ENCODE measurements at places on chromosomes 3 and 15.

- DNase-seq = no peak
Observed at GRCh38 chr15:40409366-40409765, 3.8 kb downstream of the IVD start.

- DNase-seq = no peak
Observed at GRCh38 chr15:31086344-31086743, 15.2 kb downstream of the TRPM1 start.

DNA sequence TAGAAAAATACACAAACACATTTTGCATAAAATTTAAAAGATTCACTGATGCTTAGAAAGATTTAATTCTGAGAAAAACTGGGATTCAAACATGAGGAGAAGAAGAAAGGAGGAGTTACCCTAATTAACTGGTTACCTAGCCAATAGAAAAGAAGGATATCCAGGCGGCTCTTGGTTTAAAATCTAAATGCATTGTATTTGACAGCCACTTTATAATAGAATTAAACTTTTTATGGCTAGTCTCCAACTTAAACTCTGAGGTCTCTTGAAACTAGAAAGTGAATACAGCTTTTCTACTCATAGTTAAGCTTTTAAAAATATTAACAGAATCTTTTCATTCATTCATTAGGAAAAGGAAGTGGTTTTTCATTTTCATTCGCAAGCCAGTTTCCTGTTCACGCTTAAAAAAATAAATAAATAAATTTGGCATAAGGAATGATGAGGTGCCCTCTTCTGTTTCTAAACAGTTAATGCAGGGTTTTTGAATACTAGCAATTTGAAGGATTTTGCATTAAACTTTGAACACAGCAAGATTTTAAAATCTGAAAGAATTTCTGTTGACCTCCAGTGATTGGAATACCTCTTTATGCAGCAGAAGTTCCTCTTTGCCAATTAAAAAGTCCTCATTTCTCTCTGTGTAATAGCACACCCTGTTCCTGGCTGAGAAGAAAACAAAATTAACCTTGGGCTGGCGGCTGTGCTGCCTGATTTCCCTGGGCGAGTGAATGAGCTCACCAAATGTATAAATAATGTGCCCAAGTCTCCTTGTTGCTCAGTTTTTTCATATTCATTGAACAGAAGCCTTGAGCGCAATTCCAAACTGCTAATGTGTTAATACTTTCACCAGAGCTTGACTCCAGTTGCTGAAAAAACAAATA, 105.1 kb downstream of the ZMAT3 start:
- DNase-seq = no peak

DNA sequence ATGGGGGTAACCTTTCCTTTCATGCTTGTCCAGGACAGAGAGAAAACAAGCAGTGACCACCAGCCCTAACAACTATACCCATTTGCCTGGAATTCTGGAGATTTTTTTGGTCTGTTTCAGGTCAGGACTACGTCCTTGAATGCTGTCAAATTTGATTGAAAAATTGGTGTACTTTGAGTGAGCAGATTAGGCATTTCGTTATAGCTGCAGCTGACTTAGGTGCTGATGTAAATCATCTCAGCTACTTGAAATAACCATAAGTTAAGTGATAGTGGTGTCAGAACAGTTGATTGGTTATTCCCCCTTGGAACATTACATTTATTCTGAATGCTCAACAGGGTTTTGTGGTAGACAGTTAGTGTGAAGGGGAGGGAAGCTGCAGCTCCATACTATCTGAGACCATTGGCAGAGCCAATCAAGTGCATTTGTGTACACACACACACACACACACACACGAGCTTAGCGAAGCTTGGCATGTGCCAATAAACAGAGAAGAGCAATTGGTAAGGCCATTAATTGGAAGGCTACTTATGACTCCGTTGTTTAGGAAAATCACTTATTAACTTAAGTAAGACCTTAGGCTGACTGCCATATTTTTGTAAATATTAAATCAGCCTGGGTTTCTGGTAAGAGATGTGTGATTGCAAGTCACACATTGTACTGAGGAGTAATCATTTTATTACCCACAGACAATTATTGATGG, 447.8 kb downstream of the MFSD1 start:
- no peak for DNase-seq

- DNase-seq = no peak
Observed at GRCh38 chr3:43879166-43879565, 188.4 kb downstream of the ABHD5 start.

- no peak for DNase-seq
Observed at GRCh38 chr15:33021806-33022389, 172.6 kb downstream of the FMN1 start.

DNA sequence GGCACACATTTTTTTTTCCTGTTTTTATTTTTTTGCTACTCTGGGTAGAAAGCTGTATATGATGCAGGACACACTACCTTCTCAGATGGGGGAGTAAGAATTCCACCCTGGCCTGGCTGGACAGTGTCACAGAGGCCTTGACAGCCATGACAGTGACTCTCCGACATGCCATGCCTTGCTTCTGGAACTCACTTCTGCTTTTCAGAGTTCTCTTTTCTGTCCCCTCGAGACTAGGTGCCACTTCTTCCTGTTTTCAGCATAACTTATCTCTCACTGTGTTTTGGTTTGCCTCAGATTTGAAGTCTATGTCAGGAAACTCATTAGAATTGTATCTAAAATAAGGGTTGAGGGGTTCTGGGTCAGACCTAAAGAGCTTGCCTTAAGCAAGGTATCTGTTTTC, 69.1 kb upstream of the SEC13 start:
- no peak for DNase-seq

- no peak for DNase-seq
Observed at GRCh38 chr3:141184430-141184829, 47.2 kb upstream of the PXYLP1 start.

GRCh38 chr15:75921732-75922703, 18.3 kb downstream of the FBXO22 start:
- DNase-seq = no peak

DNA sequence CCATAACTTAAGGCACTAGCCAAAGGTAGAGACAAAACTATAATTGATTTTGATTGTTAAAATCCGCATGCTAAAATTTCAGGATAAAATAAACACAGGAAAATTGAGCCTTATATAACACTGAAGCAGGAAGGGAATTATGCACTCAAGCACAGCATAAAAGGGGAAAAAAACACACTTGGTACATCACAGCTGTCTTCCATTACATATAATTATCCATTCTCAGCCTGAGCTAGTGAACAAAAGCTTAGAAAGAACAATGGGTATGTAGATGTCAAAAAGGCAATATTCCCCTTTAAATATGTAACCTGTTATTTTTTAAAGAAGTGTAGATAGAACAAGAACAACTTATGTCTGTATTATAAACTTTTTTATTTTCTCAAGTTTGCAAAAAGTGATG, 899.2 kb downstream of the ROBO1 start:
- DNase-seq = no peak

GRCh38 chr15:40392986-40393948, 10.7 kb downstream of the KNSTRN start:
- DNase-seq = no peak

GRCh38 chr3:60933824-60934223, 317.4 kb downstream of the FHIT start:
- no peak for DNase-seq

- no peak for DNase-seq
Observed at GRCh38 chr3:111929484-111929883, 49.3 kb upstream of the ABHD10 start.

DNA sequence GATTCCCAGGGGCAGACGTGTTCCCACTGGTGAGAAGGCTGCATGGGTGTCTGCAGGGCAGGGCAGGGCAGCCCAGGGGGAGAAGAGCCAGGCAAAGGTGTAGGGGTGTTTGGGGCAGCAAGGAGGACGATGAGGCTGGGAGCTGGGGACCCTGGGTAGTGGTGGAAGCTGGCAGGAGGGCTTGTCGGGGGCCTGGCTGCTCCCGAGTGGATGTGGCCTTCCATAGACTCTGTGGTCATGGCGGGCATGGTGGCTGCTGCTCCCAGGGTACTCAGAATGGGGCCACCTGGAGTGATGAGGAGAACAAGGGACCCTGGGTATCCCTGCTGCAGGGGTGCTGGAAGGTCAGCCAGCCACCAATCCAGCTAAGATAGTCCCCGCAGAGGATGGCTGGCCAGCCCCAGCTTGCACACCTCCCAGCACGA, 107.5 kb downstream of the WNT7A start:
- DNase-seq = no peak

- no peak for DNase-seq
Observed at GRCh38 chr3:128919988-128920387, 40.6 kb downstream of the ACAD9 start.

GRCh38 chr3:32436816-32437189, 45.1 kb downstream of the CMTM7 start:
- no peak for DNase-seq

DNA sequence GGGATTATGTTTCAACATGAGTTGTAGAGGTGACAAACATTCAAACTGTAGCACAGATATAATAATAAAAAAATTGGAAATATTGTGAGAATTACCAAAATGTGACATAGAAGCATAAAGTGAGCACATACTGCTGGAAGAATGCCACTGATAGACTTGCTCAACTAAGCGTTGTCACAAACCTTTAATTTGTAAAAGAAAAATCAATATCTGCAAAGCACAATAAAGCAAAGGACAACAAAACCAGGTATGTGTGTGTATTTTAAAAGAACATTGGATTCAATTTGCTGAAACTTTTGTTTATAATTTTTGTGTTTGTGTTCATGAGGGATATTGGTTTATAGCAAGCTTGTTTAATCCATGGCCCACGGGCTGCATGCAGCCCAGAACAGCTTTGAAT, 40.8 kb upstream of the EIF5A2 start:
- DNase-seq = no peak

GRCh38 chr3:3172627-3173026, 6.9 kb downstream of the CRBN start:
- DNase-seq = no peak

DNA sequence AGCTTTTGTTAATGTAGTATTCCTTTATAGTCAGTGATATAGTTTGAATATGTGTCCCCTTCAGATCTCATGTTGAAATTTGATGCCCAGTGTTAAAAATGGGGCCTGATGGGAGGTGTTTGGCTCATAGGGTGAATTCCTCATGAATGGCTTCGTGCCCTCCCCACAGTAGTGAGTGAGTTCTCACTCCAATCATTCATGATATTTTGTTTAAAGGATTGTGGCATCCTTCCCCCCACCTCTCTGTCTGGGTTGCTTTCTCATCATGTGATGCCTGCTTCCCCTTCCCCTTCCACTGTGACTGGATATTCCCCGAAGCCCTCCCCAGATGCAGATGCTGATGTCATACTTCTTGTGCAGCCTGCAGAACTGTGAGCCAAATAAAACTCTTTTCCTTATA, 649.8 kb upstream of the NR2F2 start:
- no peak for DNase-seq

- no peak for DNase-seq
Observed at GRCh38 chr3:14225421-14225820, 46.8 kb downstream of the LSM3 start.

- DNase-seq = no peak
Observed at GRCh38 chr3:33006081-33006480, 54.6 kb downstream of the CCR4 start.

GRCh38 chr3:111803123-111803593, 55.9 kb upstream of the PHLDB2 start:
- no peak for DNase-seq

DNA sequence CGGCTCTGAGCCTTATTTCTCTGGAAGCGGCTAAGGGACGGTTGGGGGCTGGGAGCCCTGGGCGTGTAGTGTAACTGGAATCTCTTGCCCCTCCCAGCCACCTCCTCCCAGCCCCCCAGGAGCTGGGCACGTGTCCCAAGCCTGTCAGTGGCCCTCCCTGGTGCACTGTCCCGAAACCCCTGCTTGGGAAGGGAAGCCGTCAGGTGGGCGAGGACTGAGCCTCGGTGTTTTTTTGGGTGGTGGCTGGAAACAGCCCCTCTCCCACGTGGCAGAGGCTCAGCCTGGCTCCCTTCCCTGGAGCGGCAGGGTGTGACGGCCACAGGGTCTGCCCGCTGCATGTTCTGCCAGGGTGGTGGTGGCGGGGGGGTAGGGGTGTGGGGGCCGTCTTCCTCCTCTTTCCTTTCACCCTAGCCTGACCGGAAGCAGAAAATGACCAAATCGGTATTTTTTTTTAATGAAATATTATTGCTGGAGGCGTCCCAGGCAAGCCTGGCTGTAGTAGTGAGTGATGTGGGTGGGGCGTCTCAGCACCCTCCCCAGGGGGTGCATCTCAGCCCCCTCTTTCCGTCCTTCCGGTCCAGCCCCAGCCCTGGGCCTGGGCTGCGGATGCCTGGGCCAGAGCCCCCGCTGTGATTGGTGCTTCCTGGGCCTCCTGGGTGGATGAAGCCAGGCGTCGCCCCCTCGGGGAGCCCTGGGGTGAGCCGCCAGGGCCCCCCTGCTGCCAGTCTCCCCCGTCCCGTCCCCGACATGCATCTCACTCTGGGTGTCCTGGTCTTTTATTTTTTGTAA, 58.8 kb upstream of the GOLGA8A start:
- DNase-seq = no peak

GRCh38 chr3:65575376-65575840, 463.3 kb downstream of the MAGI1 start:
- DNase-seq = no peak

DNA sequence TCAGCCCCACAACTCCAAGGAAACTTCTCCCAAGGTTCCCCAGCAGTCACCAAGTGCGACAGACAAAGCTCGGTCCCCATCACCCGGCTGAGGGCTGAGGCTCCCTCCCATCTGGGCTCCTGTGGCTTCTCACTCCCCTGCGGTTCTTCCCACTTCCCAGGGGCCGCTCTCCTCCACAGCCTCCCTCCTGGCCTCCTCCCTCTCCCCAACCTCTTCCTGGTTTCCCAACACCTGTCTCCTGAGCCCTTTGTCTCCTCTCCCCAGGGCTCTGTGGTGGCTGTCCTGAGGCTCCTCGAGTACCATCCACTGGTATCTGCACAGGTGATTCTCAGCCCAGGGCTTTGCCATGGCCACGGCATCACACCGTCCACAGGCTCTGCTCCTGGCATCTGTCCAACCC, 113.2 kb upstream of the NSMCE3 start:
- DNase-seq = no peak

DNA sequence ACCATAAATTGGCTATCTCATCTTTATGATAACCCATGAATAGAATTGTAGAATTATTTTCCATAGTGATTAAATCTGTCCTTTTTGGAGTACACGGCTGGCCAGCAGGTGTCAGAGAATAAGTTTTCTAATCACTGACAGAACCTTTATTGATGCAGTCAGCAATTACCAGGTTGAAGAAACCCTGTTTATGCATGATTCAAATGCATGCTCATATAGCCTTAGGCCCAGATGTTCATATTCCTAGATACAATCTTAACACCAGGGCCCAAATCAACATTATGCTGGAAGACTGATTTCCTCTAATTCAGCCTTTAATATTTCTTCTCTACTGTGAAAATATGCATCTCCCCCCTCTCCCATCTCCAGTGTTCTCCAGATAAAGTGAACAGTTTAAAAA, 243.5 kb upstream of the DCBLD2 start:
- DNase-seq = no peak
